ENCODE measurements at places on chromosomes 16 and 17. TPM values are rescaled to one million over a fixed set of nuclear protein-coding genes. Genes with fewer than 3 reads are reported as not detected.

DNA sequence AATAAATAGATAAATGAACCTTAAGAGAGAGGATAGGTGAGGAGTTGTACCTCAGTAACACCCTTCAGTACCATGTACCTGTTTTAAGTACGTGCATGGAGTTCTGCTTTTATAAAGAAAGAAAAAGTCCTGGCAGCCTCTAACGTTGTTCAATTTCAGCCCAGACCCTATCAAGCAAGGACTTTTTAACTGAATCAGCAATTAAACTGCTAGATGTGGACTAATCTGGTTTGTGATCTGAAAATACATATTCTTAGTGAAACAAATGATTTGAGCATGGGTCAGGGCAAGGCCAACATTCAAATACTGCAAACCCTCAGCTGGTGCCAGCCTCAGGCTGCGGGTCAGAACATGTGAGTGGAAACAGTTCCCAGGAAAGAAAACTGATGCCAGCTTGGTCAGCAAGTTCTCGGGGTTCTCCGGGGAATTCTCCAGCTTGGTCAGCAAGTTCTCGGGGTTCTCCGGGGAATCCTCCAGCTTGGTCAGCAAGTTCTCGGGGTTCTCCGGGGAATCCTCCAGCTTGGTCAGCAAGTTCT lies 84.5 kb downstream of the MRM3 start:
- DNase-seq: no peak

DNA sequence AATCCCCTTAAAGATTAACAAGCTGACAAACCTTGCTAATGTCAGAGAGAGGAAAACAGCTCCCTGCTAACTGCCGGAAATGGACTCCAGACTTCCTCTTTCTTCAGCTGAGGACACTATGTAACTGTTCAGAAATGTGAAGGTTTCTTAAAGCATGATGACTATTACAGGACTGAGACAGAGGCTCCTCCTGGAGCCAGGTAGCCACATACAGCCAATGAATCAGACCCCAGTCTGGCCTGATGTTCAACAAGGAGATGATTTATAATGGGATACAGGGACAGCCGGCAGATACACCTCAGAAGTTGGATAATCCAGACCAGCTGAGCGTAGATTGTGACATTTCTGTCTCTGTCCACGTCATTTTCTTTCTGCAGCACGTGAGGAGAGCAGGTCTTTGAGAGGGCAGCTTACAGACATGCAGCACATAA lies 216.2 kb downstream of the HS3ST3A1 start:
- DNase-seq: no peak

DNA sequence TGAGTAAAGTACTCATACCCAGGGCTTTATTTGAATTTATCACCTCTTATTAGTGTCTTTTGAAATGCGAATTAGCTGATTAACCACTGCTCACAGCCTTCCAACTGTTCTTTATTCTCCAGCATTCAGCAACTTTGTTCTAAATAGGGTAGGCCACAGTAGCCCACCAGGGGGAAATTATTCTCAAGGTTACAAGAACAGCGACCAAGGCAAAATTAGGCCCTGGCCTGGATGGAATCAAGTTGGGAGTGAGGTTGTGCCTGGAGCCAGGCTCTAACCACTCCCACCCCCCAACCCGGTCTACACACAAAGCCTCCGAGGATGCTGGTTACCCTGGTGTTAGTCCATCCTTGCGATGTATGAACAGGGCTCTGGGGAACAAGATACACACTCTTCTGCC lies 245.5 kb downstream of the STX8 start:
- no peak for DNase-seq

DNA sequence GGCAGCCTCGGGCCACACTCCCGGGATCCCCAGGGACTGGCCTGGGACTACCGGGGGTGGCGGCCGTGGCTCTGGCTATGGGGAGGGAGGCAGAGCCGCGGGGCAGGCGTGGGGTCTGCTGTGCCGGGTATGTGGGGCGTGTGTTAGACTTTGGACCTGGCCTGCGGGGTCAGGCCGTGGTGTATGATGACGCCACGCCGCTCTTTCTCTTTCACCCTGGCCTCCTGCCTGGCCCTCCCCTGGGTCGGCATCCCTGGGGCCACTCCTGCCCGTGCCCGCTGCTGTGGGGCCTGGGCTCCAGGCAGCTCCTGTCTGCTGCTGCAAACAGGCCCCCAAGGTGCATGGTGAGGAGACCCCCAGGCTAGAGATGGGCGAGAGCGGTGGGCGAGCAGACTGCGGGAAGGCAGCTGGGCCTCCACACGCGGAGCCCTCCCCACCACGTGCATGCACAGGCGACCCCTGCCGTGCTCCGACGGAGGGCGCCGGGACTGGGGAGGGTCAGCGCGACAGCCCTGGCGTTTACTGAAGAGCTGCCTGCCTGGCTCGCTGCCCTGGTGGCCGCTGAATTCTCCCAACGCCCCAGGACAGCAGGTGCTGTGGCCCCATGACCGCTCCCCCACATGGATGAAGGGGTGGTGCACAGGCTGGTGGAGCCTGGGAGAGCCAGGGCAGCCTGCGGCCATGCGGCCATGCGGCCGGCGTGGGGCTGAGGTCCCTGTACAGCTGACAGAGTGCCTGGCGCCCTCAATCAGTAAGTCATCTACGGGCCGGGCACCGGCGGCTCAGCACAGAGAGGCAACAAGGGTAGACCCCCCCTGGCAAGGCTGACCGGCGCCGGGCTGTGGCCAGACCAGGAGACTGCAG lies 16.0 kb downstream of the CAPN15 start:
- no peak for DNase-seq

- no peak for DNase-seq
Observed at GRCh38 chr16:67935101-67935401, 1.6 kb downstream of the PSMB10 start.

GRCh38 chr16:19377864-19378263 lies 39.8 kb upstream of the TMC5 start:
- DNase-seq: no peak

- no peak for DNase-seq
Observed at GRCh38 chr17:65813306-65813705, 251.9 kb upstream of the AXIN2 start.

DNA sequence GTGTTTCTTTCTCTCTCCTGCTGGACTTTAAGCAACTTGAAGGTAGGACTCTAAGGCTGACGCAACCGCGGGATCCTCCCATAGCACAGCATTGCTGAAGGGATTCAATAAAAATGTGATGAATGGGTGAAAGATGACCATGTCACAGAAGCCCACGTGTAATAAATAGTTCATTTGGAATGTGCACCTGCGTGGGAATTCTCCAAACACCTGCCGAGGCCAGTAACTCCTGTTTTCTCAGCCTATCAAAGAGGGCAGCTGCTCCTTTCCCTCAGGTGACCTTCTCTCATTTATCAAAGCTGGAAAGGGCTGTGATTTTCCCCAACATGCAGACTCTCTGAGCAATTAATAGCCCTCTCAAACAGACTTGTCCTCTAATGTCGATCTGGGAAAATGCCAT lies 235.7 kb downstream of the STX8 start:
- DNase-seq: no peak

- no peak for DNase-seq
Observed at GRCh38 chr16:85250609-85251223, 138.4 kb upstream of the CIBAR2 start.

DNA sequence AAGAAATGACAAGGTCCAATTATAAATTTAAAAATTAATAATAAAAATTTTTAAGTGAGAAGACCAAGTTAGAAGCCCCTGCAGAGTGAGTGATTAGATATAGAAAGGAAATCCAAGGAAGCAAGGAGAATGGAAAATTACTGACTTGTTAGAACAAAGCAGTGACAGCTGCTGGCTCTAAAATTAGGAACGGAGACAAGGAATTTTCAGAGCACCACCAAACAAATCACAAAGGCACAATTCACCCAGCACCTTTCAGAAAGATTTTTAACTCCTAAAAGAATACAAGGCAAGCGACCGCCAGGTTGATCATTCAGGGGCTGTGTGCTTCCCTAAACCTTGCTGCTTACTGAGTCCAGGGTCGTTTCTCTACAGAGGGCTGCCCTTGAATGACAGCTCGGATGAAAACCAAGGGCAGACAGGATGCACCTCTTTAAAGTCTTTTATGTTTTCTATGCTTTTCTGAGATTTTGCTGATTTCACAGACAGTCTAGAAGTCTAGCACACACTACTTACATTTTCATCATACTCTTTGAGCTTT lies 45.4 kb upstream of the GINS3 start:
- DNase-seq: no peak

GRCh38 chr17:79864617-79865250 lies 25.5 kb upstream of the CBX4 start:
- no peak for DNase-seq

Gene MARVELD3
- not detected for total RNA-seq

Gene PIPOX
- 1.6 TPM for total RNA-seq

Gene MYH1
- total RNA-seq: not detected

Measured in Caki2 (cell line).